ENCODE measurements at places on chromosomes 4 and X.
A peak's percentile ranks its signal among the peaks of the same experiment; 100 is the strongest.

DNA sequence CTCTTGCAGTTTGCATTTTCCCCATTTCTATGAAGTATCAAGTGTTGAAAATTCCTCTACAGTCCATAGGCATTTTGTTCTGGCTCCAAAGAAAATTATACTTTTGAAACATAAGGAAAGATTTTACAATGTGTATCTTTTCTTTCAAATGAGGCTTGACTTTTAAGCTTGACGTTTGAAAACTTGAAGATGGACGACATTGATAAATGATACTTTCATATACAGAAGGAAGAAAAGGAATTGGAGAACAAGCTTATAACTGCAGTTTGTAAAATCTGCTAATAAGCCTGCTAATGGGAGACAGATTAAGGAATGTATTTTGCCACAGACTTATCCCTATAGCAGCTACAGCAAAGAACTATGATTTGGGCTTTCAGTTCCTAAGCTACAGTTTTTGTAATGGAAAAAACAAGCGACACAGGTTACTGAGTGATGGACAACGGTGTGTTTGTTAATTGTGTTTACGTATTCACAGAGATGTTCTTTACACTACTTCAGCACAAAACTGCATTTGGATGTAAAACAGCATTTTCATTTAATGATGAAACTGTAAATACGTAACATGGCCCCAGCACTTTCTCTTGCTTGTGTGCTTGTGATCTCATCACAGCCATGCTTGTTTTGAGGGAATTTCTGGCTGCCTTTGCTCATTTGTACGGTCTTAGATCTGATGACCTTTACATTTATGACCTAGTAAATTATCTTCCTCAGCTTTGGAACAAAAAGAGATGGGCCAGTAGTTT is 83.2 kb upstream of the FAT1 start:
- DNase-seq = no peak

DNA sequence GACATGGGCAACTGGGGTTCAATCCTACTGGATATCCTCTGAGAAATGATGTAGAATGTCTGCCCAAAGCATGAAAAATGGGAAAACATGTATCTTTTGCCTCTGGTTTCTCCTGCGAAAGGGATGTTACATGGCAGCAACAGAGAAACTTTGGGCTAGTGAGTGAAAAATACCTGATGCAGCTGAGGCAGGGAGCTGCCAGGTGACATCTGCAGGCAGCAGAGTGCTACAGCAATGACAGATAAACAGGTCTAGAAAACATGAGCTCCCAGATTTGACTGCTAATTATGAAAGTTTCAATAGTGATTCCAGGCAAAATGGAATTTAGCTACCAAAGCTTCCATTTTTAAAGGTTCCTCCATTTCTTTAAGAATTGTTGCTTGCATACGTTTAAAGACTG is 4.8 kb upstream of the CXCL1 start:
- no peak for DNase-seq

GRCh38 chrX:30572004-30572403 is 5.6 kb downstream of the TASL start:
- no peak for DNase-seq

GRCh38 chr4:41287005-41287404 is 30.3 kb downstream of the UCHL1 start:
- peak; percentile 4 for DNase-seq

DNA sequence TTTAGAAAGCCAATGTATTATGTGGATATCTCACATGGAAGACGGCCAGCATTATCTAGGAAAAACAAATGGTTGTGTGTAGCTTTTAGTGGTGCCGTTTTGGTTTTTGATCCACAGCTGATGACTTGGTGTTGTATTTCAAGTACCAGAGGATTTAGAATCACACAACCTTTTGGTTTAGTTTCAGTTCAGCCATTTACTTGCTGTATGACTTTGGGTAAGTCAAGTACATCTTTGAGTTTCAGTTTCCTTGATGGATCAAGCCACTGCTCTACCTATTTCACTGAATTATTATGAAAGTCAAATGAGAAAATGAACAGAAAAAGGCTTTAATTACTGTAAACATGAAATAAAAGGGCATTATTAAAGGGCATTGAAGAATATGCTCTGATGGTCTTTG is 205.6 kb downstream of the ZIC3 start:
- DNase-seq = no peak

DNA sequence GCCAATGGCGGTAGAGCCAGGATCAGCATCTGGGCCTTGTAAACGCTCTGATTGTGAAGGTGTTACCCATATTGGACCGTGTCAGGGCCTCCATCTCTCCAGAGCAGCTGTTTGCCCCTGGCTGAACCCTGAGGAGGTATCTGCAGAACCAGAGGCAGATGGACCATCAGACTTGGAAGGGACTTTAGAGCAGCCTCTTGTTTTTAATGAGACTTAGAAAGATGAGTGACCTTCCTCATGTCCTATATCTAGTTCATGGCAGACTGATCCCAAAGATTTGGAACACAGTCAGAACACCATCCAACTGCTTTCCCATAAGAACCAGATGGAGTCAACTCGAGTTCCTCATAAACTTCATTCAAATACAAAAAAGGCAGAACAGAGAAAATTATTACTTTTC is 135.1 kb upstream of the MSX1 start:
- no peak for DNase-seq

Data from non-pigmented ciliary epithelial cell (primary cell).